Nephron progenitor cell (in vitro differentiated cells): ENCODE measurements at places on chromosomes 7 and 10.

DNA sequence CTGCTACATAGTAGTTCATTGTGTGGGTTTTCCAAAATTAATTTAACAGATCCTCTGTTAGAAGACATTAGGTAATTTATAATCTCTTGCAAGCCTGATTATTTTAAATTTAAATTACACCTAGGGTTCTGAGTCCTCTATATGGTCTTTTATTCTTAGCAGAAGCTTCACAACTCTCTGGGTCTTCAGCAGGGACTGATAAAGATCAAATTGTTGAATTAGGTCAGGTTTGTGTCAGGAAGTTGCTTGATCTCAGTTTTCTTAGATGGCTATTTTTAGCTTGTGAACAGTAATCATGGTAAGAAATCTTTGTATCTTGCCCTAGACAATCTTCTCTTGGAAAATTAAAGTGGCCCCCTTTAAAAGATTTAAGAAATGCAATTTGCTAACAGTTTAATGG lies 183.1 kb upstream of the HDAC9 start:
- no peak for DNase-seq

DNA sequence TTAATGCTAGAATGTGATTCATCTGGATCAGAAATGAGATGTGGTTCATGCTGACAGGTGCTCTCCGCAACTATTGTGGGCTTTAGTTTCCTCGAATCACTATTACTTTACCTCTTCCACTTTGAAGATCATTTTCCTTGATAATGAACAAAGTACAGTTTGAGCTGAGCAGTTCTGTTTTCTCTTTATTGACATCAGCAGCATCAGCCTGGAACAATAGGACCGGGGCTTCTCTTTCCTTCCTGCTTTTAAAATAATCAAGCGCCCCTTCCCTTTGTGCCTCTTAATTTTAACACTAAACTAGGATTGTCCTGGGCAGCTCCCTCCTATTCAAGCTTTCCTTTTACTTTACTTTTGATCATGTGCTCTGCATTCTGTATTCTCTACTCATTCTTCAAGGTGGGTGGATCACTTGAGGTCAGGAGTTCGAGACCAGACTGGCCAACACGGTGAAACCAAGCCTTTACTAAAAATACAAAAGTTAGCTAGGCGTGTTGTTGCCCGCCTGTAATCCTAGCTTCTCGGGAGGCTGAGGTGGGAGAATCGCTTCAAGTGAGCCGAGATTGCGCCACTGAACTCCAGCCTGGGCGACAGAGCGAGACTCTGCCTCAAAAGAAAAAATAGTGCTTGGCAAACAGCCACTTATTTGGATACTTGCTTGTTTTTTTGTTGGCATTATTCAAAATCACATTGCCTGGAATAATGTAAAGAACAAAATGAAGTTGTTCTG lies 67.0 kb upstream of the RHEB start:
- no peak for DNase-seq

- DNase-seq, result no peak
Measured at GRCh38 chr10:96891840-96892239, 59.7 kb downstream of the LCOR start.

- DNase-seq, result no peak
Measured at GRCh38 chr10:51937308-51938140, 238.1 kb upstream of the CSTF2T start.

DNA sequence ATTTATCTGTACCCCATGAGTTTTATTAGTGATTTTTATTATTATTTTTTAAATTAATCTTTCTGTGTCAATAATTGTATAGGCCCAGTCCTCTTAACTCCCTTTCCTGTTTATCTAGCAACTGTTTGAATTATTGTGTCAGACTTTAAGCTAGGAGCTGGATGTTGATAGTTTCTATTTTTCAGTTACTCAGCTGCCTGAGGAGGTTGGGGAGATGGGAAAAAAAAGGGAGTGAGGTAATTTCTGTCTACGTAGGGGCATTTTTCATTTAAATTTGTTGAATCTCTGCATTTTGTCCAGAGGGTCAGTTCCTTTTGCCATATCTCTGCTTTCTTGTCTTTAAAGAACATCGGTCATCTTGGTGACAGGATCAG lies 5.0 kb upstream of the ZNF518A start:
- no peak for DNase-seq

DNA sequence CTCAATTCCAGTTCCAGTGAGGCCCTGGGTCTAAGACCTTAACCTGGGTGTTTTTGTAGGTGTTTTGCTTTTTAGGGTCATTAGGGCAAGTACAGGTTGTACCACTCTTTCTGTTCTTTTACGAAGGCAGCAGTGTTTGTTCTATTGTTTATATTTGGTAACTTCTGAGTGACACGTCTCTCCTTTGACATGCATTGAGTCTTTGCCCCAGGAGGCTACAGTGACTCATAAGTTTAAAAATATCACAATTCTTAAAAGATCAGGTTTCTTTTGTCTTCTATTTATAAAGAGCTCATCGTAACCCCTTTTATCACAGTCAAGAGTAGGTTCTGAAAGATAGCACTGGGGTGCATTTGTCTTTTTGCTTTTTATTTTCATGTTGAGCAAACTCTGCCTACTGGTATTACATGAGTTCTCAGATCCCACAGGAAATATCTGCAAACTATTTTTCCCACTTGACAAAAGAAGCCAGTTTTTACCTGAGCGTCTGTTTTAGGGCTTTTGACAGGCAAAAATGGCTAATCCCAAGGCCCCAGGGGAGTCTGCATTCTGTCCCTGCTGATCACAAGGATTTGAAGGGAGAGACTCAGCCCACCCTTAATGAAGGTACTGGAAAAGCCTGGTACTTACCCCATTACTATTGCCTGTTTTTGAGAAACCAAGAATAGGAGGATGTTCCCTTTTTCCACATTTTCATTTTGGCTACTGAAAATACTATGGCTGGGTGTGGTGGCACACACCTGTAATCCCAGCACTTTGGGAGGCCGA lies 7.9 kb downstream of the NUDT13 start:
- DNase-seq, result no peak

GRCh38 chr7:70307544-70308106 lies 709.4 kb downstream of the AUTS2 start:
- no peak for DNase-seq

DNA sequence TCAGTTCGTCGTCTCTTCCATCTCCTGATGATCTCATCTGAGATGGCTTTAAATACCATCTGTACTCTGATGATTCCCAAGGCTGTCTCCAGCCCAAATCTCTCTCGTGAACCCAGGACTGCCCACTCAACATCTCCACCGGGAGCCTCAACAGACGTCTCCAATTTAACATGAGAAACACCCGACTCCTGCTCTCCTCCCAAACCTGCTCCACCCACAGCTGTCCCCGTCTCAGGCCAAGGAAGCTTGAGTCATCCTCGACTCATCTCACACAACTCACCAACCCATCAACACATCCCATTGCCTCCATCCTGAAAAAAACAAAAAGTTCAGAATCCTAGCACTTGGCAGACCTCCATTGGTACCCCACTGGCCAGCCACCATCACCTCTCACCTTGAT lies 29.7 kb upstream of the CALN1 start:
- no peak for DNase-seq

DNA sequence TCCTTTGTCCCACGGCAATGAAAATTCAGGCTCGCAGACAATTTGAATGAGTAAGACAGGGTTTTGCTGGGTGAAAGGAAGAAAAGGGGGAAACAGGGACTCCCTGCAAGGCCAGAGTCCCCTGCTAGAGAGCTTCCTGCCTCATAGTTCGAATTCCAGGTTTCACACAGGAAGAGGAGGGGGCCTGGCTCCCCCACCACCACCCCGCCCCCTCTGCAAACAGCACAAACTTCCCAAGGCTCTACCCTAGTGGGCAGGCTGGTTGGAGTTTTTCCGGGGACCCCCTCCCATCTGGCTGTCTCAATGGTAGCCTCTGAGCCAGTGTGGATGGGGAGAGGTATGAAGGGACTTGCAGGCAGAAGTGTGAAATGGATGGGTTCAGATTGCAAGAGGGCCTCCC lies 57.4 kb upstream of the NEBL start:
- peak; percentile 41 for DNase-seq

- DNase-seq, result no peak
Measured at GRCh38 chr7:139186146-139186545, 44.9 kb upstream of the UBN2 start.

DNA sequence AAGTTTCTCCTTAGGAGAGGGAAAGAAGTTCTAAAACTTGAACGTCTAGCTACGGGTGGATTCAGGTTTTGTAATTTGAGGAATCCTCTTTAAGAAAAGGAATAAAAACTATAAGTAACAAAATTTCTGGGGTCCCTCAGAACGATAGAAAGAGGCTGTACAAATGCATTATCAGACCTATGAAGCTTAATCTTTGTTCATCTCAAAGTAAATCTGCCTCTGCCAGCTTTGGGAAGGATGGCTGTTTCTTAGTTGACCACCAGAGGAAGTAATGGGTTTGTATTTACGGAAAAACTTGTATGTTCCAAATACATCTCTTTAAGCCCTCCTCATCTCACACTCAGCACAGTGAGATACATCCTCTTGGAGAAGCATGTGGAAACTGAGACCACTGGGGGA lies 864 bp downstream of the PSTK start:
- DNase-seq, result no peak

GRCh38 chr10:71741671-71742070 lies 22.1 kb upstream of the C10orf105 start:
- DNase-seq, result no peak

GRCh38 chr7:40799493-40800403 lies 664.9 kb downstream of the SUGCT start:
- no peak for DNase-seq

DNA sequence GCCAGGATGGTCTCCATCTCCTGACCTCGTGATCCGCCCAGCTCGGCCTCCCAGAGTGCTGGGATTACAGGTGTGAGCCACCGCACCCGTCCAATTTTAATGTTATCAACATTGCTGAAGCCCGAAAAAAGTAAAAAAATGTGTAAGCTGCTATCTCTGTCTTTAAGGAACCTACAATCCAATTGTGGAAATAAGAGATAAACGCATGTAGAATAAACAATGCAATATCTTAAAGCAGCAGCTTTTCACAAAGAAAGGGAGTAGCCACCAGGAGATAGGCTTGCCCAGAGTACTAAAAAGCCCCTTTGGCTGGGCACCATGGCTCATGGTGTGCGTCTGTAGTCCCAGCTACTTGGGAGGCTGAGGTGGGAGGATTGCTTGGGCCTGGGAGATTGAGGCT lies 282.9 kb upstream of the LYZL1 start:
- DNase-seq, result no peak

DNA sequence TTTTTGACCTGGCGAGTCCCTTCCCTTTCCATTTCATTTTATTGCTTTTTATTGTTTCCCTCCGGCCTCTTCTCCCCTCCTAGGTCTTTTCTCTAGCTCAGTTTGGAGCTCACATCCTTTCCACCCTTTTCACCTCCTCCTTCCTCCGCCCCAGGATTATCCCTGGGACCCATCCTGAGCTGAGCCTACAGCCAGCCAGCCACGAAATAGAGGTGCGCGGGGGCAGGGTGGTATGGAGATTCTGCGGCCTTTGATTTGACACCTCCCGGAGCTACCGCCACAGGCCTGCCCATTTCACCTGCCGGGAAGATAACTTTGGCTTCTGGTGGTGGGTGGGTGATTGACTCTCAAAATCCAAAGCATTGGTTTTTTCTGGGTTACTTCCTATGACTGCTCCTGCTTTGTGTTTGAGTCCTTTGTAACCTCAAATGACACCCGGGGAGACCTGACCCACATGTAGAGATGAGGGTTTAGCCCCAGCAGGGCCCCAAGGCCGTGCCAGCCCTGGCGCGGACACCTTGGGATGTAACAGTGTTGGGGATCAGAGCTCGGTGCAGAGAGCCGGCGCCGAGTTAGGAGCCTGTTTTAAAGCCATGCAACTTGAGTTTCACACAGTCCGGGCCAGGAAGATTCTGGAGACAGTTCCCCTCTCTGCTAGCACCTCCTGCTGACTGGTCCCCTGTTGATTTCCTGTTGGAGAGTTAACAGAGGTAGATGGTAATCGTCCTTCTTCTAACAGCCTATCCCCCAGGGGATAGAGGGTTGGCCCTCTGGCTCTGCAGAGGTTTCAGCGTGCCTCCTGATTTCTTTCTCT lies 1.5 kb downstream of the DUSP5 start:
- DNase-seq, result peak; percentile 31

DNA sequence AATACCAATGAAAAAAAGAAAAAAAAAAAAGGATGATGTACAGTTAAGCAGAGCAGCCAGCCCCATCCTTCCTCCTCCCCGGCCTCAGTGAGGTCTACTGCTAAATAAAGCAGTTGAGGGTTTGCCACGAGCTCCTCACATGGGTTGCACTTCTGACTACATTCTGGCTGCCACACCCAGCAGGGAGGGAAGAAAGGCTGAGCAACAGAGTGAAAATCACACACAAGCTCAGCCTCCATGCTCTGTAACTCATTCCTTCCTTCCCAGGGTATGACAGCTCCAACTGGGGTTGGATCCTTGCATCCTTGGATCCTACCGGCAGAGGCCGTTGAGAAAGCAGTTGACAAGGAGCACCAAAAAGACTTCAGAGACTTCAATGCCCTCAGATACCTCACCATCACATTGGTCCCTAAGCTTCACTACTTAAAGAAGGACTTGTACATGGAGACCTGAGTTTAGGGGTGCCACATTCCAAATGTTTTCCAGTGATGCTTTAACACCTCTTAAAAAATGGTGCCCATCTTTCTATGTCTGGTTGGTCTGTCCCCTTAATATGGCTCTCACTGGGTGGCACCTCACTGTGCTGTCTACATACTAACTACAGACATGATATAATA lies 52.9 kb upstream of the PIK3CG start:
- no peak for DNase-seq

GRCh38 chr10:6279540-6280267 lies 77.0 kb downstream of the PFKFB3 start:
- DNase-seq, result peak; percentile 38

DNA sequence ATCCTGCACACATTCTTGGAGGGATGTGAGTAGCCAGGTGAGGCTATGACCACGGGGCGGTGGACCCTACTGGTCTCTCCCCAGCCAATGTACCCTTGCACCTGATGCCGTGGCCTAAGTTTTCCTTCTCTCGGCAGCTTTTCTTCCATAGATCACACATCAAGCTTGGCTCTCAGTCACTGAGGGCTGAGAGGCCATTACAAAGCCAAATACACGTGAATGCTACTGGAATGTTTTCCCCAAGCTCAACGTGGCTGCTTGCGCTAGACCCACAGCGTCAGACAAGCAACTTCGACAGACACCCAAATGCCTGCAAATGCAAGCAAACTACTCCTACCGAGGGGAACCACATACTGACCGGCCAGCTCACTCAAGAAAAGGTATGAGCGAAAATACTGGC lies 83.1 kb downstream of the PRPF18 start:
- no peak for DNase-seq

DNA sequence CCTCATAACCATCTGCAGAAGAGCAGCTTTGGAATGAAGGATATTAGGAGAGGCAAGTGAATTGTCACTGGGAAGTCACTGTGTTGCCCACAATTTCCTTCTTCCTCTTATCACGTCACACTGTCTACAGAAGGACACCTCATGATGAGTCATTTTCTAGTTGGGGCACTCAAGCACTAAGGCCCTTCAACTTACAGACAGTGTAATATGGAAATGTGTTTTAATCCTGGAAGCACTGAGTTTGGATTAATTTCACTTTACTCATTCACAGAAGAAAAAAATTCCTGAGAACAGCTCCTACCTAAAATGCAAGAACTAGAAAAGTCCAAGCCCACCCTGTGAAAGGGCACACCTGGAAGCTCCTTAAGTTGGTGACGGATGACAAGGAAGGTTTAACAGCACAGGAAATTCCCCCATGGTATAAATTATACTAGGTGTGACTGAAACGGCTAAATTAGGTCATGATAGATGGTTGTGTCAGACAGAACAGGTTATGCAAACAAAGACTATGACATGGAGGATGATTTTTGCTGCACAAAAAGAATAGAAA lies 56.6 kb downstream of the PARD3 start:
- DNase-seq, result no peak
